CD4-positive, alpha-beta T cell (primary cell): ENCODE measurements at places on chromosomes 16 and 17.
A peak's percentile ranks its signal among the peaks of the same experiment; 100 is the strongest.

GRCh38 chr17:1331708-1332107 is 52.2 kb downstream of the TRARG1 start:
- DNase-seq: peak; percentile 39

- no peak for DNase-seq
Measured at GRCh38 chr17:80790981-80791742, 200.5 kb upstream of the CHMP6 start.

GRCh38 chr16:1337486-1337885 is 4.0 kb downstream of the BAIAP3 start:
- no peak for DNase-seq

DNA sequence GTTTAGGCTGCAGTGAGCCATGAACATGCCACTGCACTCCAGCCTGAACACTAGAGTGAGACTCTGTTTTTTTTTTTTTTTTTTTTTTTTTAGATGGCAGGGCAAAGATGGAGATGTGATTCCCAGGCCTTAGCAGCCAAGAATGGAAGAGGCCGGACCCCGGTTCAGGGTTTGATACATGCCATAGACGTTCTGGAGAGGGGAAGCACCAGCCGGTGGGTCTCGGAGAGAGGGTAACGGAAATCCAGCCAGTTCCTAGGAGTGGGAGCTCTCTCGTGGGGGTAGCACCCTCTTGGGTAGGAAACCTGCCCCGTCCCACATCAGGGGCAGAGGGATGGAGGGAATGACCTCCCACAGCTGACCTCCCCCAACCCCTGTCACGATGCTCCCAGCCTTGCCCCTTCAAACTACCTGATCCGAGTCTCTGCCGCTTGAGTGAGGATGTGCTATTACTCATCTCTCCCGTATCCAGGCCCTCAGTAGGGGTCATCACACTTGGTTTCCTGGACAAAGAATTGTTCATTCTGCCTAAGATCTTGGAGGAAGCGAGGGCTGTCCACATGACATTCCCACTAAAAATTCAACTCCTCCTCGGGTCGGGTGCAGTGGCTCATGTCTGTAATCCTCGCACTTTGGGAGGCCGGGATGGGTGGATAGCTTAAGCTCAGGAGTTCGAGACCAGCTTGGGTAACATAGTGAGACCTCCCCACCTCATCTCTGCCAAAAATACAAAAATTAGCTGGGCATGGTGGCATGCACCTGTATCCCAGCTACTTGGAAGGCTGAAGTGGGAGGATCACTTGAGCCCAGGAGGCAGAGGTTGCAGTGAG is 47.3 kb downstream of the MIS12 start:
- DNase-seq: no peak

DNA sequence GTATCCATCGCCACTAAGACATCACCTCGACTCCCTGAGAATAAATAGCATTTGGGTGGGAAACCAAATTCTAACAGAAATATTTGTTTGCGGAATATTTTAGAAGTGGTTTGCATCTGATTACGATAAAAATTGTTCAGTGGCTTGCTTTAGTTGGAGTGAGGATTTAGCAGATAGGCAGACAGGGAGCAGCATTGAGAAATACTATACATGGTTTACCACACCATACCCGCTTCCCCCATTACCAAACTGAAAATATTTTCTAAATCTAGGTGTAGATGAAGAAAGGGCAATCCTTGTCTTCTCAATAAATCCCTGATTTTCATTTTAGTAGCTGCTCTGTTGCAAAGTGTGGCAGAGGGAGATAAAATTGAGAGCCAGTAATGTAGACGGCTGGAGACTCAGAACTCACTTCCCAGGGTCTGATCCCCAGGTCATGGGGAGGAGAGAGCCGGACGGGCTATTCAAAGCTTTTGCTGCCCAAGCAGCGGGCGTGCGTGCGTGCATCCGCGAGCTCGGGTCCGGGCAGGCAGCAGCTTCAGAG is 808 bp upstream of the BAHCC1 start:
- no peak for DNase-seq

DNA sequence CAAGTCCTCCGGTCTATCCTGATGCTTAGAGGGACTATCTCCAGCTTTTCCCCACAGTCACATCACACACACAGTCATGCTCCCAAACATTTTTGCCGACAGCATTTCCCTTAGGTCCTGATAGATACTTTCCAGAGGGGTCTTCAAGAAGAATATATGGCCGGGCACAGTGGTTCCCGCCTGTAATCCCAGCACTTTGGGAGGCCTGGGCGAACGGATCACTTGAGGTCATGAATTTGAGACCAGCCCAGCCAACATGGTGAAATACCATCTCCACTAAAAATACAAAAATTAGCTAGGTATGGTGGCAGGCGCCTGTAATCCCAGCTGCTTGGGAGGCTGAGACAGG is 4.3 kb upstream of the GIP start:
- DNase-seq: no peak
